Vagina (tissue), 2 donors: ENCODE measurements at places on chromosomes 5 and 9. TPM values are rescaled to one million over a fixed set of nuclear protein-coding genes. Genes with fewer than 3 reads are reported as not detected.
A peak's percentile ranks its signal among the peaks of the same experiment; 100 is the strongest.

- no peaks in the 10 kb centered on the region for H3K27me3 ChIP-seq
- H3K4me3 ChIP-seq: no peak overlapping the region
- H3K4me1 ChIP-seq: no peaks in the 10 kb centered on the region
- H3K36me3 ChIP-seq: no peaks in the 10 kb centered on the region
Observed at GRCh38 chr9:117480253-117480652, 65.4 kb upstream of the ASTN2 start.

GRCh38 chr9:127706836-127707241 is at the start of gene CFAP157:
Gene CFAP157 (plus strand): TSS chr9:127706988. CDS start chr9:127707032, 44 bp downstream.
- no peak within 1 kb of the TSS for H3K27ac ChIP-seq
- DNase-seq: no peak
- H3K27me3 ChIP-seq: no peaks in the 10 kb centered on the region
- no peak within 1 kb of the TSS for H3K4me3 ChIP-seq
- H3K36me3 ChIP-seq: no peaks in the 10 kb centered on the region

- no peak for DNase-seq
- H3K4me3 ChIP-seq: no peak overlapping the region
- no peaks in the 10 kb centered on the region for H3K27me3 ChIP-seq
- H3K27ac ChIP-seq: no peak overlapping the region
Observed at GRCh38 chr5:148540647-148541046, 113.7 kb downstream of the HTR4 start.

GRCh38 chr5:169148138-169148740 is 152.7 kb downstream of the SLIT3 start:
- H3K27me3 ChIP-seq: no peaks in the 10 kb centered on the region
- H3K27ac ChIP-seq: no peak overlapping the region
- no peaks in the 10 kb centered on the region for H3K36me3 ChIP-seq

DNA sequence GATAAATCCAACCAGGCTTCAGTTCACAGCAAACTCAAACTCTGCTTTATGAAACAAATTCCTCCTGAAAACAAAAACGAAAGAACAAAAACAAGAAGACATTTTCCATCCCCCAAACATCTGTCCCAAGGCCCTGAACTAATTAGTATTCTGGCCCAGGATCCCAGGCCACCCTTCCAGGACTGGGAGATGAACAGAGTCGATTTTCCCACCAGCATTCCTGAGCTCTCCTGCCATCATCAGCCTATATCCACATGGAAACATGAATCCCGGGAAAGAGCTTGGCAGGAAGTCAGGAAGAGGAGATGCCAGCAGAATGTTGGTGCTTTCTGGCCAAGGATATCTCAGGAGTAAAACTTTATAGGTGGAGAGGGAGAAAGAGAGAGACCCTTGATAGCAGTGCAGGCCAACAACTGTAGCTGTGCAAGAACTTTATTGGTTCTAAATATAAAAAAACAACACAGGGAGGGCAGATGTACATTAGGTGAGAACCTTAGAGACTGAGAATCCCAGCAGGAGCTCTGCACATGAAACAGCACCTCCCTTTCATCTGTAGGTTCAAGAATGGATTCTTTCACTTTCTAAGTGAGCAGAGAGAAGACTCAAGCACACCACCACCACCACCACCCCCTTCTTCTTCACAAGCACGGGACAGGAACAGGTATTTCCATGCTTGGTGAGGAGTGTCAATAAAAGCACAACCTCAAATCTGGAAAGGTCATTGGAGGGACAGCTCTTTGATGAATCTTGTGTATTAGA is 190.7 kb upstream of the TAS2R1 start:
- H3K27me3 ChIP-seq: no peaks in the 10 kb centered on the region
- H3K27ac ChIP-seq: peak overlapping the region; percentile 48
- H3K4me1 ChIP-seq: no peaks in the 10 kb centered on the region
- peak overlapping the region; percentile 12 for H3K4me3 ChIP-seq

GRCh38 chr5:61357745-61358144 is 25.7 kb downstream of the ZSWIM6 start:
- no peaks in the 10 kb centered on the region for H3K36me3 ChIP-seq
- peaks cover 12% of the 10 kb centered on the region for H3K4me1 ChIP-seq
- no peak for DNase-seq

- H3K36me3 ChIP-seq: no peaks in the 10 kb centered on the region
- H3K4me1 ChIP-seq: peaks cover 42% of the 10 kb centered on the region
- DNase-seq: no peak
- H3K27ac ChIP-seq: no peak overlapping the region
Observed at GRCh38 chr5:131630208-131630962, 4.6 kb downstream of the RAPGEF6 start.

DNA sequence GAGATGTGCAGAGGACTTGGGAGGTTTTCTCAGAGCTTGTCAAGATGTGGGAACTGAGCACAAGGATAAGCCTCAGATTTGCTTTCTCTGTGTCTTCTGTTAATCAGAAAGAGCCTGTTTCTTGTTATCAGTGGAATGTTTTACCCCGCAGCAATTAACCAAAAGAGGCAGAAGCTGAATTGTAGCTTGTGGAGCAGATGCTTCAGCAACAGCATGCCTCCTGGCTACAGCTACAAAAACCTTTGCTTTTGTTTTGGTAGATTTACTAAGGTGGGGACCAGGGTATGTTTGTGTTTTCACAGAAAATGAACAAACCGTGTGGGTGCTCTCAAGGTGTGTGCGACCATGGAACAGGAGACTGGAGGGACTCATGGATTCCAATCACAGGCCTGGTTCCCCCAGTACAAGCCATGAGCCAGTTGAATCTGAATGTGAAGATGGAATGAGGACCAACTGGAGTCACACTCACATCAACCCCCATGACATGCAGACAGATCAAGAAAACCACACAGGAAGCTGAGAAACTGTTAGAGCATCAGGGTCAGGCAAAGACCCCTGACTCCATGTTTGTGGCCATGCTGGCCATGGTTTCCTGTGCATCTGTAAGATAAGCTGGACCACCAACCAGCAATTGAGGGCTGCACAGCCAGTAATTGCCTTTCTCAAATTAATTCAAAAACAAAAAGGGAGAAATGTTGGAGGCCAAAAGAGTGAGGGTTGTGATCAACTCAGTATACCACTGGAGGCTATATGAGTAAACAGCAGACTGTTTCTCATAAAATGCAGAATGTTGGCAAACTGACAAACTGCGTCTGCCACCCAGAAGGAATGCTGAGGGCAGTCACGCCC is 6.9 kb downstream of the UGT3A2 start:
- H3K27ac ChIP-seq: no peak overlapping the region
- H3K4me1 ChIP-seq: peaks cover 6% of the 10 kb centered on the region
- DNase-seq: no peak
- no peak overlapping the region for H3K4me3 ChIP-seq
- no peaks in the 10 kb centered on the region for H3K27me3 ChIP-seq

DNA sequence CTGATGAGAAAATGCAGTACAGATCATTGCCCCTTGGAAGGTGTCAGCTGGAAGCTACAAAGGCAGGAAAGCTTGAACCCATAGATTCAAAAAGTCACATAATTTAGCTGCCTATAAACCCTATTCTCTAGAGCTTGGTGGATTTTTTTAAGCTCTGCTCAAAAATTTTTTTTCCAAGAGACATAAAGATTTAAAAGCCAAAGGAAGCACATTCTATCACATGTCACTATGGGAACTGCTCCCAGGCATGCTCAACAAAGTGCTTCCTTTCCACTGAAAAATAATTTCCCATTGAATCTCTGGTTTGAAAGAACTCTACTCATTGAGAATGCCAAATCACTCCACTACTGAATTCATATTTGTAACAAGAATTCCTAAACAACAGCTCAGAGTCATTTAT is 419.8 kb downstream of the CETN3 start:
- no peak for DNase-seq
- no peaks in the 10 kb centered on the region for H3K27me3 ChIP-seq
- no peak overlapping the region for H3K4me3 ChIP-seq
- no peaks in the 10 kb centered on the region for H3K4me1 ChIP-seq

- no peak overlapping the region for H3K27ac ChIP-seq
- H3K27me3 ChIP-seq: no peaks in the 10 kb centered on the region
- H3K4me3 ChIP-seq: no peak overlapping the region
- H3K36me3 ChIP-seq: no peaks in the 10 kb centered on the region
- no peak for DNase-seq
Observed at GRCh38 chr5:61402244-61402823, 70.3 kb downstream of the ZSWIM6 start.

DNA sequence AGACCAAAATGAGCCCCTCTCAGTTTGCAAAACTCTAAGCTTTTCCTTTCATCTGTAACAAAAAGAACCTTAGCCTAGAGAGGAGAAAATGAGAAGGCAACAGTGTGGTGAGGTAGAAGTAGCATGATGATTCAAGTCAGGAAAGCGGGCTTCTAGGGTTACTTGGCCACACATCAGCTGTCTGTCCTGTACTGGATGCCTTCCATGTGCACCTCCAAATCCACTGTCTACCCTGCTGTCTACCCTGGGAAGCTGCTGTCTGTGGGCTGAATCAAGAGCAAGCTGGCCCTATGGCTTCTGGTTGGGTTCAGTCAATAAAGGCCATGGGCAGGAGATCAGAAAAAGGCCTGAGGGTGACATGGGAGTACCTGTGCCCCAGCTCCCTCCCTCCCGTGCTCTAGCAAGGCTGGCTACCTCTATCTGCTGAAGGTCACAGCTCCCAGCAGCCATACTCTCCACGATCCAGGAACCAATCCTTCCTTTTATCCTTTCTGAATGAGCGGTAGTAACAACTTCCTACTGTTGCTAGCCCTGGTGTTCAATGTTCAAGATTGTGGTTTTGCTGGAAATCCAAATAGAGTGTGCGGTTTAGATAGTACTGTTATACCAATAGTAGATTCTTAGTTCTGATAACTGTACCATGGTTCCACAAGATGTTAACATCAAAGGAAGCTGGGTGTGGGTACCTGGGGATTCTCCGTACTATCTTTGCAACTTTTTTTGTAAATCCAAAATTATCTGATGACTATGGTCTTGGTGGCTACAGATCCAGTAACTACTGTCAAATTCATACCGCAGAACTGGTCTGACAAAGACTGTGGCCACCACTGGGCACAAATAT is 191.0 kb downstream of the ESM1 start:
- no peaks in the 10 kb centered on the region for H3K27me3 ChIP-seq
- DNase-seq: no peak
- no peaks in the 10 kb centered on the region for H3K36me3 ChIP-seq
- H3K4me1 ChIP-seq: peaks cover 4% of the 10 kb centered on the region

Gene SLCO4C1
- total RNA-seq: not detected

Gene IL13
- total RNA-seq: not detected

Gene SMIM33
- not detected for total RNA-seq

Gene PDZD2
- total RNA-seq: 42.7 TPM

Gene RFESD
- total RNA-seq: 1.2 TPM

Gene FSD1L
- 4.2 TPM for total RNA-seq

Gene ROR2
- 22.3 TPM for total RNA-seq

Gene CACNA1B
- 0.74 TPM for total RNA-seq

Gene PTPA
- 46.2 TPM for total RNA-seq

Gene GLRA1
- not detected for total RNA-seq

Gene CETN3
- 11.0 TPM for total RNA-seq

Gene KIAA0825
- total RNA-seq: 2.5 TPM

Gene DOK3
- 12.0 TPM for total RNA-seq
